ENCODE measurements at places on chromosomes 11 and 22.

DNA sequence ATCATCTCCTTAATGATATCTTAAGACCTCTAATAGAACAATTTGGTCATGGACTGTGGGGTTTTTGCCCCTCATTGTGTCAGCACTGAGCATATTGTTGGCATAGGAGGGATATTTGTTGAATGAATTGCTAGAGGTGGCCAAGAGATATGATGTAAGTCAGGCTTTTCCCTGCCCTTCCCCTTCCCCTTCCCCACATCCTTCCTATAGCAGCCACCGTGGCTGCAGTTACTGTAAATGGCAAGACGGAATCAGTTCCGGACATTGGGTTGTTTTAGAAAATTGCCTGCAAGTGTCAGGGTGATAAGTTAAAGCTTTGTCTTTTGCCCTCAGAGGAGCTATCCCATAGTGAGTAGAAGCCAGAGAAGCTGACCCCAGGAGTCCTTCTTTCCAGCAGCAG, 23.0 kb downstream of the LIMK2 start:
- DNase-seq = no peak

DNA sequence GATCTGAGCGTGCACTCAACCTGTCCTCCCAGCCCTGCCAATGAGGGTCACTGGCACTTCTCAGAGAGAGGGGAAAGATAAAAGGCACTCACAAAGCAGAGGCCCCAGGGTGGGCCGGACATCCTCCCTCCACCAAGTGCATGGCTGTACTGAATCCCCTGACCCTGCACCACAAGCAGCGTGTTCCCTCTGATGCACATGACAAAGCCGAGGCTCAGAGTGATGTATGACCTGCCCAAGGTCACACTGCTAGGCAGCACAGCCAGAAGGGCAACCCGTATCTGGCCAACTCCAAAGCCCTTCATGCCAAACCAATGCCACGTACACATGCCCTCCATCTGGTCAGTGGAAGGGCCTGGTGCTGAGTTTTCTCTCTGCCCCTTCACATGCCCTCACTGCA, 22.1 kb downstream of the SPATA19 start:
- no peak for DNase-seq

- no peak for DNase-seq
Observed at GRCh38 chr11:6523253-6523652, 26.2 kb downstream of the DNHD1 start.

DNA sequence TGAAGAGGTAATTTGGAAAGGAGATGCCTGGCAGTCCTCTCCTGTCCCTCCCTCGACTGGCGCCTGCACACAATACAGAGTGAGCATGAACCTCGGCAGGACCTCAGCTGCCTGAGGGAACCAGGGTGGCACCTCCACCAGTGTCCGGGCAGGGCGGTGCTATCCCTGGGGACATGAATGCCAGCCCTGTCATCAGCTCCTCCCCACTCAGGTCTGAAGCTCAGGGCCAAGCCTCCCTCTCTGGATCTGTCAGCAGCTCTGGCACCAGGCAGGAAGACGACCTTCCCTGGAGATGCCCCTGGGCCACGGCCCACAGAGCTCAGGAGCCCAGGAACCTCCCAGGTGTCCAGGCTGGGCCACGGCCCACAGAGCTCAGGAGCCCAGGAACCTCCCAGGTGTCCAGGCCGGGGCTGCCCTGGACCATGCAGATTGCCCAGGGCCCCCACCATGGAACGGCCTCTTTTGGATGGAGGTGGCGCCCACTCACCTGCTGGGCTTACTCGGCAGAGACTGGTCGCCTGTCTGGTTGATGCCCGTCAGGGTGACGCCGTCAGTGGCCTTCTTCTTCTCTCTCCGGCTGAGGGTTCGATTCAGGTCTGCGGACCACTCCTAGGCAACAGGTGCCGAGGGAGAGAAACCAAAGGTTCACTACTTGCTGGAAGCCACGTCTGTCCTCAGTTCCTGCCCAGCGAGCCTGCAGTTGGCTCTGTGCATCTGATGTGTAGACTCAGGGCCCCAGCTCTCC, 21.7 kb upstream of the ARFGAP3 start:
- no peak for DNase-seq

- DNase-seq = no peak
Observed at GRCh38 chr11:31676280-31676982, 134.7 kb downstream of the PAX6 start.

DNA sequence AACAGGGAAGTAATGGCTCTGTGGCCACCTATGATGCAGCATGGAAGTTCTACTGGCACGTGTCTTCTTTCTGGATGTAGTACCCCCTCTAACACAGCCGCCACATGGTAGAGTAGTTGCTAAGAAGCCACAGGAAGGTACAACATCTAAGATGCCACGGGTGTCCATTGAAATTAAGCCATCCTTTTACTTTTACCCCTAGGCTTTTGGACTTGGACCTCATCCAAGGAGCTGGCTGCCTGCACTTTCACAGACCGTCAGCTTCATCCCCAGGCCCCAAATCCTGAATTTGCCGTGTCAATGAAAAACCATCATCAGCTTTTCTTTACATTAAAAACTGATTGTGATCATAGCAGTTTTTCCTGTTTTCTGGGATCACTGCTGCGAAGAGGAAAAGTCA, 102.4 kb downstream of the RPL27A start:
- DNase-seq = no peak

DNA sequence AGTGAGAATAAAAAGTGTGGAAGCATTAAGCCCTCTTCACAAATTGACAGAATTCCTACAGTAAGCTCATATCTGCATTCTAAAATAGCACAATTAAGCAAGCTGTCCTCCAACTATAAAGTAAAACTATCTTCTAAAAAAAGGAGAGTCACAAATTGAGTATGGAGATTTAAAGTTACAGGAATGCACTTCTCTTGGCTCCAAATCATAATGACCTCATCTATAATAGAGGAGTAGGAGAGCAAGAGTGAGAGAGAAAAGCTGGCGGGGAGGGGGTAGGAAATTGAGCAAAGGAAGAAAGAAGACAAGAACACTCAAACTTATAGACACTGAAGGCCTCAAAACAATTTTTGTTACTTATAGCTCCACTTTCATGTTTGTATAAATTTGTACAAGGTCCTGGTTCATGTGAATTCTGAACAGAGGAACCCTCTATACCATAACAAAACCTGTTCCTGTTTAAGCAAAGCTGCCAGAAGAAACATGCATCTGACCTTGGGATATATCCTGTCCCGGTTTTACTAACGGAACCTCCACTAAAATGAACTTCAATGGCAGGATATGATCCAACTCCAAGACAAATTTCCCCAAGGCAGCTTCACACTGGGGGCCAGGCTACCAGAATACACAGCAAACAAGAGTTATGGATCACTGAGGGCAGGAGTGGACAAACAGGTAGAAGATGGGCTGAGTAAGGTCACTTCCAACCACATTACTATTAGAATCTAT, 37.2 kb downstream of the SLC35F2 start:
- DNase-seq = no peak

- DNase-seq = no peak
Observed at GRCh38 chr11:43997022-43997660, 50.6 kb upstream of the ACCSL start.

GRCh38 chr11:74815966-74816365, 67.3 kb downstream of the RNF169 start:
- DNase-seq = no peak

- no peak for DNase-seq
Observed at GRCh38 chr11:114479331-114479730, 40.1 kb downstream of the REXO2 start.

DNA sequence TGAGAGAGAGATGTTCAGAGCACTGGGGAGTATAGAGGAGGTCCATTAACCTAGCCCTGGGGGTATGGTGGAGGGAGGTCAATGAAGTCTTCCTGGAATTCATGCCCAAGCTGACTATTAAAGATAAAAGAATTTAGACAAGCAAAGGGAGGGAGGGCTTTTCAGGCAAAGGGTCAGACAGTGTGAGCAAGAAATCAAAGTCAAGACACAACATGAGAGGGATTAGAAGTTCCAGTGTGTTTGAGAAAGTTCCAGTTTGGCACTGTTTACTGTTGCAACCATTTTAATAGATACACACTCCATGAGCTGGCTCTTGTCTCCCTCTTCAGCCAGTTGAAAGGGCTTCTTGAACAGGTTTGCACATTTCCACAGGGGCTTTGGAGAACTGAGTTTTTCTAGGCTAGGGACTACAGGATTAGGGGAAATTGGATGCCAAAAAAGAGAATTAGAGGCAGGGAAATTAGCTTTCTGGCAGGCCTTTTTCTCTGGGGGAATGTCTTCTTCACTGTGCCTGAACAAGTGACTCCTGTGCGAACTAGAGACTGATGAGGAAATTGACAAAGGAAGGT, 14.7 kb upstream of the NNMT start:
- DNase-seq = no peak

DNA sequence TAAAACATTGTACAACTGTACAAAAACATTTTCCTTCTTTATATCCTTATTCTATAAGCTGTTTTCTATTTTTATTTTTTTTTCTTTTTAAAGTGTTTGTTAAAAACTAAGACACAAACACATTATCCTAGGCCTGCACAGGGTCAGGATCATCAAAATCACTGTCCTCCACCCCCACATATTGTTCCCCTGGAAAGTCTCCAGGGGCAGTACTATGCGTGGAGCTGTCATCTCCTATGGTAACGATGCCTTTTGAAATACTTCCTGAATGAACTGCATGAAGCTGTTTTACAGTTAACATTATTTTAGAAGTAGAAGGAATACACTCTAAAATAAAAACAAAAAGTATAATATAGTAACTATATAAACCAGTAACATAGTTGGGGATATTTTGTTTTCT, 67.2 kb downstream of the ZC3H12C start:
- DNase-seq = no peak

GRCh38 chr11:45489281-45489905, 176.0 kb downstream of the CHST1 start:
- DNase-seq = no peak

DNA sequence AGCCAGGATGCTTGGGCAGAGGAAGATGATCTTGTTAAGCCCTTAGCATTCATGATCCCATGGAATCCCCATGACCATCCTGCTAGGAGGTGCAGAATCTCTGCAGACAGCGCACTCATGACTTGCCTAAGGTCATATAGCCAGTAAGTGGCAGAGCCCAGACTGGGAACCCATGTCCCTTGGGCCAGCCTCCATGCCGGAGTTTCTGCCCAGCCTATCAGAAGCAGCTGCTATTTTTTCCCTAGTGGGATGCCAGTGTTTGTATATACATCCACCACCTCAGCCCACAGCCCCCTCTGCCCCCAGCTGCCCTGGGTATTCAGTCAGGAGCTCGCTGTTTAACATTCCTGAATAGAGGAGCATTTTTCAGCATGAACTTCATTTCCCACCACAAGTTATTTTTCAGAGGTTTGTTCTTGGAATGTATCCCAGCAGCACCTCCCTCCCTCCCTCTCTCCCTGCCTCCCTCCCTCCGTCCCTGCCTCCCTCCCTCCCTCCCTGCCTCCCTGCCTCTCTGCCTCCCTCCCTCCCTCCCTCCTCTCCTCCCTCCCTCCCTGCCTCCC, 34.4 kb upstream of the SUSD2 start:
- DNase-seq = peak; percentile 76

DNA sequence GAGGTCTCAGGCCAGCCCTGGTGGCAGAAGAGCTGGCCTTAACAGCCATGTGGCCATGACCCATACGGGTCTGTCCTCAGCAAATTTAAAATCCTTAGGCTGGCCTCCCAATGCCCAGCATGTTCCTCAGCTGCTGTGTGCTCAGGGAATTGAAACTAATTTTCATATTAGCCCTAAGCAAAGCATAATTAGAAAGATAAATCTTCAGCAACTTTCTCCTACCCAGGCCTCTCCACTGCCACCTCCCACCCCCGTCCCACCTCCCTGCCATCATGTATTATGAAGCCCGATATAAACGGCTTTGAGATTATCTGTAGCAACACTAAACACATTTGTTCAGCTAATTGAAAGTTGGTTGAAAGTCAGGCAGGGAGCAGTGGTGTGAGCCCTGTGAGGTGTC, 178.8 kb upstream of the NTM start:
- no peak for DNase-seq

GRCh38 chr11:94871491-94872185, 101.7 kb downstream of the CWC15 start:
- DNase-seq = no peak

DNA sequence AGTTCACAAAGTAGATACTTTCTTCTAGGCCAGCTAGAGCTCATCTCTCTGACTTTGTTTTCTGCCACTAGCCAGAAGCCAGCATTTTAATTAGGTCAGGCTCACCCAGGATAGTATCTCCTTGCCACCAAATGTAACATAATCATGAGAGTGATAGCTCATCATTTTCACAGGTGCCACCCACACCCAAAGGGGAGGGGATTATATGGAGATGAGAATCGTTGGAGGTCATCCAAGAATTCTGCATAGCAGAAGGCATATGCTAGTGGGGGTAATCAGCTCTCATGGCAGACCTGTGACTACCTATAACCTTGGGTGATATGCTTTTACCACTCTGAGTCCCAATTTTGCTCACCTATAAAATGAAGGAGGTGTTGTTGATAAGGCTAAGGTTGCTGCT, 523.0 kb downstream of the METTL15 start:
- no peak for DNase-seq

DNA sequence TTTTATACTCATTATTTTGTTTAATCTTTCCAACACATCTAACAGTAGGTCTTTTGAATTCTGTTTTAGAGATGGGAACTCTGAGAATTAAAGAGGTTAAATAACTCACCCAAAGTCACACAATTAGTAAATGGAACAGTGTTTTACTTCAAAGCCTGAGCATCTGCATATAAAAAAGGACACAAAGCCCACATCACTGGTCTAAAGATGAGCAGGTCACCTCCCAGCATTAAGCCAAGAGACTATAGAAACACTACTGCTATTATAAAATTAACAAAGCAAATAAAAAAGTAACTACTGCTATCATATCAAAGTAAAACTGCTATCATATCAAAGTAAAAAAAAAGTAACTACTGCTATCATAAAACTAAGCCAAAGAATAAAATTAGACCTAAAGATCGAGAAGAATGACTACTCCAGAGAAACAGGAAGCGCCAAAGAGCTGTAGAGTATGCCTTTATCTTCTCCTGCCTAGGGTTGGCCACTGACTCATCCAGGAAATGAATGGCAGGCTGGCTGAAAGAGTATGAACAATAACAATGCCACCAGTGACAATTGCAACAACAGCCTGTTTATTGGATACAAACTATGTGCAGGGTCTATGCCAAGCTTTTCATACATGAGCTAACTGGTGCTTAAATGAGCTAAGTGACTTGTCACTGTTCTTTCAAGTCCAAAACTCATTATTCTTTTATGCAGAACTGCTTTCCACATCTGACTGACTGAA, 1153.0 kb upstream of the TENM4 start:
- no peak for DNase-seq

- peak; percentile 57 for DNase-seq
Observed at GRCh38 chr11:79439886-79440570, 802 bp downstream of the TENM4 start.

DNA sequence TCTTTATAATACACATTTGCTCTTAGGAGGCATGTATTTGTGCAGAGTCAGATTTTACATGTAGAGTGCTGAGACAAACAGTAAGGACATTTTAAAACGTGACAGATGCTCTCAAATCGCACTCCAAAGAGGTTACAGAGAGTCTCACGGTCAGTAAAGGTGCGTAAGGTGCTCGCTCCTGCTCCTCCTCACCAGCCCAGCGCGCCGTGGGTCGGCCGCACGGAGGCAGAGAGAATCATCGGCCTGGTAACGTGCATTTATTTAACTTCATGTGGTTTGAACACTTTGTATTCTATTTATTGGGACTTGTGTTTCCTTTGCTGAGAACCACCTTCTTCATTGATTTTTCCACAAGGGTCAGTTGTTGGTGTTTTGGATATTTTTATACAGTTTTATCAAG, 900.1 kb downstream of the BRD1 start:
- DNase-seq = no peak

- no peak for DNase-seq
Observed at GRCh38 chr22:46906326-46907045, 144.0 kb downstream of the TBC1D22A start.

- DNase-seq = no peak
Observed at GRCh38 chr11:121309688-121310087, 17.1 kb downstream of the SC5D start.
